ENCODE measurements at places on chromosomes 1 and 21.

- no peak for DNase-seq
These were observed 14.2 kb downstream of the BSDC1 start for GRCh38 chr1:32380057-32380456.

- no peak for DNase-seq
These were observed 561.0 kb downstream of the LTN1 start for GRCh38 chr21:28431527-28432200.

GRCh38 chr1:162728573-162728972 is 61.9 kb upstream of the HSD17B7 start:
- DNase-seq: no peak

DNA sequence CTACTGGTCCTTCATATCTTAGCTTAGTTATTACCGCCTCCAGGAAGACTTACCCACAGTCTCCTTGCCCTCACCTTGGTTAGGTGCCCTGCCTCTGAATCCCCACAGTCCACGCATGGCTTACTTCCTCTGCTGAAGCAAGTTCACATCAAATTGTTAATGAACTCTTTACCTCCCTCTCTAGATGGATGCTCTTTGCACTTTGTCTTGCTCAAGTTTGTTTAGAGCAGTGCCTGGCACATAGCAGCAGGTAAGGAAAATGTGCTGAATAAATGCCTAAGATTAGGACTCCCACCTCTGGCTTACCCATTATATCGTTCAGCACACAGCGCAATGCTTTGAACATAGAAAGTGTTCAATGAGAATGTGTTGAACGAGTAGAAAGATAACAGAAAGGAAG is 90.5 kb downstream of the BEND5 start:
- DNase-seq: no peak

DNA sequence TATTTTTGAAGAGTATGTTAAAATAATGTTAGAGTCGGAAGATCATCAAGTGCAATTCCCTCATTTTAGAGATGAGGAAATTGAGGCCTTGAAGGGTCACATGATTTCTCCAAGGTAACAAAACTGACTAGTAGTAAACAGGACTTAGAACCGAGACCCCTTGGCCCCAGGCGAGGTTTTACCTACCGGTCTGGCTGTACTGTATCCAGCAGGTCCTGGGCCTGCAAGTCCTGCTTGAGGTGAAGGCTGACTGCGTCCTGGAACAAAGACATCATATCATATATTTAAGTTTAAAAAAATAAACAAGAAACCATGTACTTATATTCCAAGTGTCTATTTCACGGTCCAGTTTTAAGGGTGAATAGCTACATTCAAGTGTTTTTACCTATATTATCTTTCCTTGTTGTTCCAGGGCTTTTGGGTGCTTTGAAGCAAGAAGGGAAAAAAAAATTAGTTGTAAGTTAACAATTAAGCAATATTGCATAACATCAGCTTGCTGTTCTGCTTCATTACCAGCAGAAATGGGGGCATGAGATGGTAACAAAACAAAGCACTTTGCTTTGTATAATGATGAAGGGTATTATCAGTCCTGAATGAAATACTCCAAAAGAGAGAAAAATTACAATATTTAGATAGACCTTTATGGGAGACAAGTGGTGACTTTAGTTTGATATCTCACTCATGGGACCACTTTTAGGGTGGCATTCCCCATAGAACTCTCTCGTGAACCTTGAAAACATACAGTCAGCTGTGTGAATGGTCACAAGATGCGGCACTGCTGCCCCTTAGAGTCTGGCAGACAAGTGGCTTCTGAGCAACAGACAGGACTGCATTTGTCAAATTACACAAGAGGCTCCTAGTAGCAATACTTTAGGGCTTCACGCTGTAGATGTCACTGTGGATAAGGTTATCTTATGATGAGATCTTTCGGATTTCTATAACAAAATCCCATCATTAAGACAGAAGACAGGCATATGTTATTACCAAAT is 29.8 kb upstream of the CFAP298 start:
- DNase-seq: no peak

DNA sequence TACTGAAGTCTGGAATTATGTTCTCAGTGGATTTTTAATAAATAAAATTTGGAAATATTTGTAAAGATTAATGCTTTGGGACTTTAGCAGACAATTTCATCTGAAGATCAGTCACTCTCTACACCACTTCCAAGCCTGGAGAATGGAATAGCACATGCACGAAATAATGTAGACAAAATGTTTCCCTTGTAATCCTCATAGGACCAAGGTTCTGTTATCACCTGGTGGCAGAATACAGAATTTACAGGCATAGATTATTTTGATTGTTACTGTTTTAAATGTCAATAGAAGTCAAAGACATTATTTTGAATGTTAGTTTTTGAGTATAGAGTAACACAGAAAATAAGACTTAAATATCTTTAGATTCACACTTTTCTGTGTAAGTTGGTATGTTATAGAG is 9.1 kb upstream of the ELAVL4 start:
- DNase-seq: no peak
